ENCODE measurements at places on chromosomes 3 and 15.

DNA sequence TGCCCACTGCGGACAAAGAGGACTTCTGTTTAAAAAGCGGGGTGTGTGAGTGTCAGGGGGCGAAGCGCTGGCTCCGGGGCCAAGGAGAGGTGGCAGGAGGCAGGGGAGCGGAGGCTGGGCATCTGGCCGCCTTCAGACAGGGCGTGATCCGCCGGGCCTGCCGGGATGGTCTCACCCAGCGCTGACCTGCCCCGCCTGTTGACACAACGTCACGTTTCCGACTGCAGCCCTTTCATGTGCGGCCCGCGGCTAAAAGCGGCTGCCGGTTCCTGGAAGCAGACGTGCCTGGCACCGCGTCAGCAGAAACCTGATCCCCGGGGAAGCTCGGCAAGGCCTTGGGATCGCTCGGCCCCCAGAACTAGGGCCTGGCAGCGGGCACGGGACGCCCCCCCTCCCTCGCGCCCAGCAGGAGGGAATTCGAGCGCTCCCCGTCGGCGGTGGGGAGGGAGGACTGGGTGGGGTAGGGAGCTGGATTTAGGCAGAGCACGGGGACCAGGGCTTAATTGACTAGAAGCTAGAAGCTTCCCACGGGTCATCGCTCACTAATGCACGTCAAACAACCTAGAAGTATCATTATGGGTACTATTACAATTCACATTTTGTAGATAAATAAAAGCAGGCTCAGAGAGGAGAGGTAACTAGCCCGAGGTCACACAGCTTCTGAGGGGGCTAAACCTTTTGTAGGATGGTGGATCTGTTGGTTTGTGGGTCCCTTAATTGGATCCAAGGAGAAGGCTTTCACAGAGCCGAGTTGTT is 7.7 kb downstream of the BHLHE40 start:
- peak; percentile 51 for DNase-seq
- H3K4me3 ChIP-seq, result peak overlapping the region; percentile 67
- H3K4me1 ChIP-seq, result peaks cover 55% of the 10 kb centered on the region
- peak overlapping the region; percentile 59 for H3K27ac ChIP-seq
- H3K36me3 ChIP-seq, result peaks cover 14% of the 10 kb centered on the region

GRCh38 chr3:133371181-133371580 is 28.7 kb upstream of the BFSP2 start:
- no peaks in the 10 kb centered on the region for H3K36me3 ChIP-seq
- no peak for DNase-seq
- no peak overlapping the region for H3K27ac ChIP-seq
- no peak overlapping the region for H3K4me3 ChIP-seq
- H3K4me1 ChIP-seq, result no peaks in the 10 kb centered on the region

DNA sequence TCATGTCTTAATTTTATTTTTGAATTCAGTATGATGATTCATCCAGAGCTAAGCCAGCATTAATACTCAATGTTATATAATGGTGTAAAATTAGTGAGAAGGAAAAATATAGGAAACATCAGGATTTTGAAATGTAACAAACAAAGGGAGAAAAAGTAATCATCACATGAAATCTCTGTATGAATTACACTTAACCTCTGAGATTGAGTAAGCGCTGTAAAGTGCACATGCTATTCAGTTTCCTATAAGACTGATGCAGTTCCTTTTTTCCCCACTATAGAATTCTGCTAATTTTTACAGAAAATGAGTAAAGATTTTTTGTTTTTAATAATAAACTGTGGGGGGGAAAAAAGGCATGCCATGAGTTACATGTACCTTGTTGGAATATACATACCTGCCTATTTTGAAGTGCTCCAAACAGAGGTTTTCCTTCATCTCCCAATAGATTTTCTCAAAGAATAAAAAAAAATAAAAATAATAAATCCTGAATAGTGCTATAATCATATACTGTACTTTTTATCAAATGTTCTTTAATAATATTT is 64.0 kb upstream of the TTBK2 start:
- no peaks in the 10 kb centered on the region for H3K27me3 ChIP-seq
- H3K4me1 ChIP-seq, result no peaks in the 10 kb centered on the region
- no peak for DNase-seq

- H3K27me3 ChIP-seq, result no peaks in the 10 kb centered on the region
- no peaks in the 10 kb centered on the region for H3K36me3 ChIP-seq
- peaks cover 26% of the 10 kb centered on the region for H3K4me1 ChIP-seq
- H3K27ac ChIP-seq, result no peak overlapping the region
These were observed 948.2 kb upstream of the CFAP20DC start for GRCh38 chr3:59998058-59998457.

- peak overlapping the region; percentile 85 for H3K4me3 ChIP-seq
- no peaks in the 10 kb centered on the region for H3K27me3 ChIP-seq
- H3K4me1 ChIP-seq, result peaks cover 27% of the 10 kb centered on the region
- peak overlapping the region; percentile 98 for H3K27ac ChIP-seq
These were observed 993 bp upstream of the SIAH2 start for GRCh38 chr3:150763841-150764483.

- no peak for DNase-seq
- H3K36me3 ChIP-seq, result no peaks in the 10 kb centered on the region
- no peaks in the 10 kb centered on the region for H3K27me3 ChIP-seq
- H3K27ac ChIP-seq, result no peak overlapping the region
These were observed 33.5 kb downstream of the FAM174B start for GRCh38 chr15:92621972-92622533.

- peaks cover 15% of the 10 kb centered on the region for H3K36me3 ChIP-seq
- H3K27ac ChIP-seq, result no peak overlapping the region
- H3K4me1 ChIP-seq, result peaks cover 16% of the 10 kb centered on the region
- DNase-seq, result no peak
These were observed 26.2 kb downstream of the IDH3A start for GRCh38 chr15:78175330-78175729.

GRCh38 chr15:41309226-41309905 is 23.0 kb downstream of the OIP5 start:
- H3K4me3 ChIP-seq, result no peak overlapping the region
- H3K27me3 ChIP-seq, result no peaks in the 10 kb centered on the region
- no peak for DNase-seq
- H3K27ac ChIP-seq, result no peak overlapping the region
- no peaks in the 10 kb centered on the region for H3K36me3 ChIP-seq

DNA sequence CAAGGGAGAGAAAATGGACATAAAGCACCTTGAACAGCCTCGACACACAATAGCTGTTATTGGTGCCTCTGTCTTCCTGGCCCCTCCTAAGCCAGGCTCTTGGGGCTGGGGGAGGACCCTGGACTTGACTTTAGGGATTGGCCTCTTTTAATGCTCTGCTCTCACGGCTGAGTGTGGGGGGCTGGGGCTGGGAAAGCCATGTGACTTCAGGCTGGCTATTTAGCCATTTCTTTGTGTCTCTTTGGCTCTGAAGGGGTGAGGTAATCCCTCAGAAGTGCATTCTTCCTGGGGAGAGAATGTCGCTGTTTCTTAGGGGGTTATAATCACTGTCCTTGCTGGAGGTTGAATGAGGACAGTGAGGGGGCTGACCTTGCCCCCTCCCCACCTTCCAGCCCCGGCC is 26.2 kb downstream of the MAGEF1 start:
- H3K36me3 ChIP-seq, result no peaks in the 10 kb centered on the region
- no peak overlapping the region for H3K27ac ChIP-seq
- no peaks in the 10 kb centered on the region for H3K27me3 ChIP-seq
- H3K4me3 ChIP-seq, result no peak overlapping the region
- DNase-seq, result no peak

GRCh38 chr15:70091726-70092463 is 5.8 kb downstream of the TLE3 start:
- no peak overlapping the region for H3K27ac ChIP-seq
- H3K4me1 ChIP-seq, result peaks cover 82% of the 10 kb centered on the region
- H3K27me3 ChIP-seq, result no peaks in the 10 kb centered on the region
- DNase-seq, result peak; percentile 33

DNA sequence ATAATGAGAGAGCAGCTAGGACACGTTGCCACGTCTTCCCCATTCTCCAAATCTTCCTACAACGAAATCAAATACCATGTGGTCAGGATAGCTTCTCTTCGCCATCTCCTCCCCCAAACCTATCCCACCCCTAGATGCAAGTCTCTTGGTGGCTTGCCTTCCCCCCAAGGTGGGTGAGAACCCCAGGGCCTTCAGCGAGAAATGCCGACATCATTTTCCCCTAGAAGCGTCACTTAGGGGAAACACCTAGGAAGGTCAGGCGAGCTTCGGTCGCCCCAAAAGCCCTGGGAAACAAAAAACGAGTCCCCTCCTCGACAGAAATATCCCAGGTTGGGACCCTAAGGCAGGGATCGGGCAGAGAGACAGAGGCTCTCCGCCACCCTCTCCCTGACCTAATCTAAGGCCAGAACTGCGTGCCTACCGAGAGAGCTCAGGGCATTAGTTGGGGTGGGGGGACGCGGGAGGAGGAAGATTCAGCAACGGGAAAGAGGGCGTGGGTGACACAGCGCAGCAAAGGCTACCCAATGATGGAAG is 502 bp downstream of the DPH3 start:
- H3K4me1 ChIP-seq, result peaks cover 20% of the 10 kb centered on the region
- no peak for DNase-seq

DNA sequence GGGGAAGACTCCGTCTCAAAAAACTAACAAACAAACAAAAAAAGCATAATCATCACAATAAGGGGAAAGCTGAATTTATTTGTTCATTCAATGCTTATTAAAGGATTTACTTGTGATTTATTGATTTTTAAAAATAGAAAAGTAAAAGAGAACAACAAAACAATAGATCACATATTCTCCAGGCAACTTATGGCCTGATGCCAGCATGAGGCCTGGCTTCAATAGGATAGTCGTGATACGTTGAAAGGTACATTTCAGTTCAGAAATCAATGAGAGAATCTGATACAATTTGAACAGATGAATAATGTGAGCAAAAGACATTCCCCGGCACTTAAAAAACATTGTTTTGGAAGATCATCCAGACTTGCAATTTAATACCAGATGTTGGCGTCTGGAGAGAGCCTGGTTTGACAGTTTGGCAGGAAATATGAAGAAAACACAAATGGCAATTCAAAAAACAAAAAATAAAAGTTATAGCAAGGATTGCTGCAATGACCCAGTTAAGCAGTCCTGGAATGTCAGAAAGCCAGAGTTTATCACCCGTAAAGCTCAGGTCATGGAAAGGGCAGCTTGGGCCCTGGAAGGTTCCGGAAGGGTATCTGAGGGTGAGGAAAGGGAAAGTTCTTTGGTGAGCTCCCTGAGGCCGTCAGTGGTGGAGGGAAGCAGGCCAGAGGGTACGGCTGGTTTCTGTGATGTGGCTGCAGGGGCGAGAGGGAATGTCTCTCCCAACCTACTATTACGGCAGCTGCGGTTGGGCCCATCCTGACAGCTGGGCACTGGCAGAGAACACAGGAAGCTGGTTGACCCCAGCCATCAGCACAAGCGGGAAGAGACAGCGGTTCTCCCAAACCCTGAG is 230.2 kb upstream of the HES1 start:
- no peak overlapping the region for H3K27ac ChIP-seq
- DNase-seq, result no peak
- H3K4me1 ChIP-seq, result peaks cover 1% of the 10 kb centered on the region
- no peaks in the 10 kb centered on the region for H3K27me3 ChIP-seq

DNA sequence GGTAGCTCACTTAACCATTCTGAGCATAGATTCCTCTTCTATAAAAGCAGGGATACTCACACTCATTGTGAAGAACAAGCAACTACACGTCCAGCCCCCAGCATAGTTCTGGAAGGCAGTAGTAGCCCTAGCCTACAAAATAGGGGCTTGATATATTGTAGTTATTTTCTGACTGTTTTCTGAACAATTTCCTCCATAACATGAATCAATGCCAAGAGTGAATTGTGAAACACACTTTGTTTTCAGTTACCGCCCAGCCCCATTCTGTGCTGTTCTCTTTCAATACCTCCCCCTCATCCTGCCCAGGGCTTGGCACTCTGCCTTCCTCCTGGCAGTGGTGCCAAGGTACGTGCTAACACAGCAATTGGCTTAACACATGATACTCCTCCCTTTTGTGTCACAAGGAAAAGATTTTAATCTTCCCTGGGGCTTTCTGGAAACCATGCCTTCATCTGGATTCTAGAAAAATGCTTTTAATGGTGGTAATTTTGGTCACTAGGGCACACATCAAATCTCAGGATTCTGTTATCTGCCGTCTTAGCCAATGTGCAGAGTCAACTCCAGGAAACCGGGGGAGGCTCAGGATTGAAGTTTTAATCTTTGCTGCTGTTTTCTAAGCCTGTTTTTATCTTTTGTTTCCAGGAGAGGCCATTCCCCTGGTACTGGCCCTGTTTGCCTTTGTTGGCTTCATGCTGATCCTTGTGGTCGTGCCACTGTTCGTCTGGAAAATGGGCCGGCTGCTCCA is 37.2 kb downstream of the IL20RB start:
- no peaks in the 10 kb centered on the region for H3K27me3 ChIP-seq
- H3K27ac ChIP-seq, result no peak overlapping the region
- no peak for DNase-seq
- H3K4me3 ChIP-seq, result no peak overlapping the region
- H3K4me1 ChIP-seq, result no peaks in the 10 kb centered on the region

GRCh38 chr3:192409838-192410683 is 317.3 kb downstream of the FGF12 start:
- H3K27ac ChIP-seq, result no peak overlapping the region
- no peaks in the 10 kb centered on the region for H3K36me3 ChIP-seq
- no peaks in the 10 kb centered on the region for H3K4me1 ChIP-seq
- no peak for DNase-seq

- H3K27me3 ChIP-seq, result no peaks in the 10 kb centered on the region
- no peak overlapping the region for H3K27ac ChIP-seq
- DNase-seq, result no peak
- no peaks in the 10 kb centered on the region for H3K36me3 ChIP-seq
- peaks cover 12% of the 10 kb centered on the region for H3K4me1 ChIP-seq
These were observed 36.7 kb upstream of the BCL6 start for GRCh38 chr3:187782006-187782405.

DNA sequence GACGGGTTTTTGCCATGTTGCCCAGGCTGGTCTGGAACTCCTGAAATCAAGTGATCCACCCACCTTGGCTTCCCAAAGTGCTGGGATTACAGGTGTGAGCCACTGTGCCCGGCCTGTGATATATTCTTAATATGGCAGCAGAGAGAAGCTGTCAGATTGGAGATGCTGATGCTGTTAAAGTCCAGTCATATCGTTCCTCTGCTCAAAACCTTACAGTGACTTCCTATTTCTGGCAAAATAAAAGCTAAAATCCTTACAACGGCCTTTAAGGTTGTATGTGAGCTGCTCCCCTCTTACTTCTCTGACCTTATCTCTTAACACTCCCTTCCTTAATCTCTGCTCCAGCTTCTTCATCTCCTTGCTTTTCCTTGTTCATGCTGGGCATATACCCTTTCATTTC is 26.6 kb upstream of the MGA start:
- H3K27me3 ChIP-seq, result no peaks in the 10 kb centered on the region
- H3K27ac ChIP-seq, result no peak overlapping the region
- DNase-seq, result no peak
- H3K4me1 ChIP-seq, result no peaks in the 10 kb centered on the region

DNA sequence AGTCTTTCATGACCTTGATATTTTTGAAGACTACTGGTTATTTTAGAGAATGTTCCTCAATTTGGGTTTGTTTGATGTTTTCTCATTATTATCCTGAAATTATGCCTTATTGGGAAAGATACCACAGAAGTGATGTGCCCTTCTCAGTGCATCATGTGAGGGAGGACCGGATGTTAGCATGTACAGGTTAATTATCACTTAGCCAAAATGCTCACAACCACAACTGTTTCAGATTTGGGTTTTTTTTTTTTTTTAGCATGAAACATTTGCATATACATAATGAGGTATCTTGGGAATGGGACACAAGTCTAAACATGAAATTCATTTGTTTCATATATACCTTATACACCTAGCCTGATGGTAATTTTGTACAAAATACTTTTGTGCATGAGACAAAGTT is 59.8 kb downstream of the PIK3R4 start:
- H3K4me1 ChIP-seq, result no peaks in the 10 kb centered on the region
- no peaks in the 10 kb centered on the region for H3K27me3 ChIP-seq
- no peak for DNase-seq
- no peak overlapping the region for H3K27ac ChIP-seq

- H3K36me3 ChIP-seq, result no peaks in the 10 kb centered on the region
- H3K4me3 ChIP-seq, result no peak overlapping the region
These were observed 11.5 kb upstream of the PCSK6 start for GRCh38 chr15:101500865-101501551.
